ENCODE measurements at places on chromosomes 4 and X. TPM values are rescaled to one million over a fixed set of nuclear protein-coding genes. Genes with fewer than 3 reads are reported as not detected.

- H3K4me3 ChIP-seq: no peak overlapping the region
- H3K36me3 ChIP-seq: no peaks in the 10 kb centered on the region
- DNase-seq: no peak
- no peak overlapping the region for H3K27ac ChIP-seq
Measured at GRCh38 chr4:52081216-52081615, 30.1 kb downstream of the SPATA18 start.

- H3K27me3 ChIP-seq: peaks cover 22% of the 10 kb centered on the region
- peaks cover 18% of the 10 kb centered on the region for H3K4me1 ChIP-seq
- no peak overlapping the region for H3K27ac ChIP-seq
- H3K4me3 ChIP-seq: no peak overlapping the region
Measured at GRCh38 chr4:73870260-73870659, 1.1 kb downstream of the CXCL1 start.

- no peaks in the 10 kb centered on the region for H3K27me3 ChIP-seq
- no peak for DNase-seq
- no peaks in the 10 kb centered on the region for H3K36me3 ChIP-seq
- H3K4me3 ChIP-seq: no peak overlapping the region
Measured at GRCh38 chr4:21775703-21776102, 172.9 kb downstream of the KCNIP4 start.

- no peaks in the 10 kb centered on the region for H3K4me1 ChIP-seq
- no peak overlapping the region for H3K4me3 ChIP-seq
- no peaks in the 10 kb centered on the region for H3K36me3 ChIP-seq
- DNase-seq: no peak
- no peaks in the 10 kb centered on the region for H3K27me3 ChIP-seq
Measured at GRCh38 chr4:138184886-138185285, 57.3 kb downstream of the SLC7A11 start.

ASB12 gene
- total RNA-seq: not detected

GRCh38 chrX:1425381-1425780, 27.3 kb downstream of the ASMTL start:
- H3K36me3 ChIP-seq: peaks cover 18% of the 10 kb centered on the region
- H3K27me3 ChIP-seq: no peaks in the 10 kb centered on the region
- H3K4me1 ChIP-seq: no peaks in the 10 kb centered on the region
- no peak for DNase-seq
- H3K4me3 ChIP-seq: no peak overlapping the region
- no peak overlapping the region for H3K27ac ChIP-seq

NPY2R gene
- total RNA-seq: not detected

DKK2 gene
- total RNA-seq: 5.4 TPM

GRCh38 chr4:81149976-81150375, 65.0 kb downstream of the PRKG2 start:
- no peak overlapping the region for H3K27ac ChIP-seq
- no peaks in the 10 kb centered on the region for H3K4me1 ChIP-seq
- H3K27me3 ChIP-seq: no peaks in the 10 kb centered on the region
- H3K36me3 ChIP-seq: no peaks in the 10 kb centered on the region
- no peak overlapping the region for H3K4me3 ChIP-seq

SH3BP2 gene
- total RNA-seq: 70.5 TPM

PF4V1 gene
- total RNA-seq: not detected

DNA sequence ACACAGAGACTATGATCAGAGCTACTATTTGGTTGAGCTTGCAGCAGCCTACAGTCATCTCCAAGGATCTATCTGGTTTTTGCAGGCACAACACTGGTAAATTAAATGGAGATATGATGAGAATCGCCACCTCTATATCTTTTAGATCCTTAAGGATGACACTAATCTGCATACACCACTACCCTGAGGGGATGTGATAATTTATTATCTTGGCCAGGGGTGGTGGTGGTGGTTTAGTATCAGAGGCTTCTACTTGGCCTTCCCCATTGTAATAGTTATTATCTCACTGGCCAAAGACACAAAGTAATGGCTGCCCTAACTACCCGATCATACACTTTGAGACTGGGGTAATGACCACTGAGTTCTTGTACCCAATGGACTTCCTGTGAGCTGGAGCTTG, 21.2 kb downstream of the CCDC160 start:
- H3K4me1 ChIP-seq: no peaks in the 10 kb centered on the region
- H3K27ac ChIP-seq: no peak overlapping the region
- H3K36me3 ChIP-seq: no peaks in the 10 kb centered on the region
- H3K4me3 ChIP-seq: no peak overlapping the region
- H3K27me3 ChIP-seq: no peaks in the 10 kb centered on the region
- DNase-seq: no peak

DNA sequence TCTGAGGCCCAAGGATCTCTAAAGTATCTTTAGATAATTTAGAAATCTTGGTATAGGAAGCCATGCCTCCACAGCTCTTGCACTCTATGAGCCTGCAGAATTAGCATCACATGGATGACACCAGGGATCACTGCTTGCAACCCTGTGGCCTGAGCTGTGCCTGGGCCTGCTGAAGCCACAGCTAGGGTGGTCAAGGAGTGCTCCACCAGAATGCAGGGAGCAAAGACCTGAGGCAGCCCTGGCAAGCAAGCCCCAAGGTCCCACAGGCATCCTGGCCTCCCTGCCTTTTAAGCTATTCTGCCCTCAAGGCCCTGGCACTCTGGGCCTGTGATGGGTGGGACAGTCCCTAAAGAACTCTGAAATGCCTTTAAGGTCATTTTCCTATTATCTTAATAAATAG, 105.2 kb upstream of the NALF2 start:
- no peak for DNase-seq
- no peak overlapping the region for H3K4me3 ChIP-seq
- H3K27ac ChIP-seq: no peak overlapping the region
- no peaks in the 10 kb centered on the region for H3K27me3 ChIP-seq

GRCh38 chr4:93814141-93814540, 14.4 kb upstream of the ATOH1 start:
- H3K27me3 ChIP-seq: no peaks in the 10 kb centered on the region
- H3K4me1 ChIP-seq: no peaks in the 10 kb centered on the region
- no peaks in the 10 kb centered on the region for H3K36me3 ChIP-seq

DNA sequence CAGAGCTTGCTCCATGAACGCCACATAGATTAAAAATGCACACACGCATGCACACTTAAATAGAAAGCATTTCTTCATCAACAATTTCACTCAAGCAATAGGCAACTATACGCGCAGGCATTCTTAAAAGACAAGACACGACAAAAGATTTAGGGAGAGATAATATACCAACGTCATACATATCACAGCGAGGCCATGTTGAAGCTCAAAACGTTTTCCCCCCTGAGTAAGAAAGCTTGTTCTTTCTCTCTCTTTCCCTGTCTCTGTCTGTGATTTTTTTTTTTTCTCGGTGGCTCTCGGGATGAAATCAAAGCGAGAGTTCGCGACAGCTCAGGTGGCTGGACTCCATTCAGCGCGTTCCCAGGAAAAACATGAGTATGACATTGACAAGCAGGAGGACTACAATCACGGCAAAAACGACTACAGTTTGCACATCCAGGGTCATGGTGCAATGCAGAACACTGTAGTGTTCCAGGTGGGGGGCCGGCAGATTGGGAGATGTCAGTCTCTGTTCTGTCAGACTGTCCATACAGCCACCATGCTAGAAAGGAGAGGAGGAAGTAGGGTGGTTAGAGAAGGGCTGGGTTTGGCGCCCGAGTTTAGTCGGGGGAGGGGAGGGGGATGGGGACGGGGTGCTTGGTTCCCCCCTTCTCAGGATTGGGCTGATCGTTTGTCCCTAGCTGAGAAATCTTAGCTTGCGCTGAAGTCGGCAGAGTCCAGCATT, 30.7 kb downstream of the ARHGEF9 start:
- peak overlapping the region; percentile 68 for H3K4me3 ChIP-seq
- peak overlapping the region; percentile 90 for H3K27ac ChIP-seq
- H3K27me3 ChIP-seq: peaks cover 4% of the 10 kb centered on the region

GRCh38 chr4:83177182-83177581, 62.7 kb upstream of the PLAC8 start:
- no peak overlapping the region for H3K27ac ChIP-seq
- no peaks in the 10 kb centered on the region for H3K36me3 ChIP-seq
- no peaks in the 10 kb centered on the region for H3K4me1 ChIP-seq
- H3K4me3 ChIP-seq: no peak overlapping the region
- H3K27me3 ChIP-seq: no peaks in the 10 kb centered on the region

DNA sequence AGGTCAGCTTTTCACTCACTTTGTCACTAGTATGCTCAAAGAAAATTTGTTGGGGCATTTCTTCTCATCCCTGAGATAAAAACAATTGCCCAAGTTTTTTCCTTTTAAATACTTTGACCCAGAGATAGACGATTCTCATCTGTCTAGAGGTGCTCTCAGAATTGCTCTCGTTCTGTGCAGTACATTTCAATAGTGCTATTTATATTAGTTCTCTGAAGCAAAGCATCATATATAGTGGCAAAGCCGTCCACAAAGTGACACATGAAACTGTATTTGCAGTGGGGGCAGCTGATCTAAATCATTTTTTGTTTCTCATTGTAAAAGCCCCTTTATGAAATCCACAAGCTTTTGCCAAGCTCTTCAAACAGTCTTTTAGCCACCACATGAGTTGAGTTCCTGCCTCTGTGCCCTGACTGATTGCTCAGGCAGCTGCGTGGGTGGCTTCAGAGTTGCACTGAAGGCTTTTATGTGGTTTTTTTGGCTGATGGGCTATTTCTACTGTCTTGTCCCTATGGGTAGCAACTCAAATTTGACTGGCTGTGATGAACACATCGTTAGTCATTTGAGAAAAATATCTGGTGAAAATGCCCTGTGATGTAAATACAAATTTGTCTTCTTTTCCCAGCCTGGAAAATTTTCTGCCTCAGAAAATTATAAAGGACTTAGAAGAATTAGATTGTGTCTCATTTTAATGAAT, 119.1 kb upstream of the OTUD4 start:
- DNase-seq: no peak
- H3K27ac ChIP-seq: no peak overlapping the region
- no peaks in the 10 kb centered on the region for H3K36me3 ChIP-seq
- peaks cover 7% of the 10 kb centered on the region for H3K4me1 ChIP-seq

GUCY1A1 gene
- total RNA-seq: 20.3 TPM

DNA sequence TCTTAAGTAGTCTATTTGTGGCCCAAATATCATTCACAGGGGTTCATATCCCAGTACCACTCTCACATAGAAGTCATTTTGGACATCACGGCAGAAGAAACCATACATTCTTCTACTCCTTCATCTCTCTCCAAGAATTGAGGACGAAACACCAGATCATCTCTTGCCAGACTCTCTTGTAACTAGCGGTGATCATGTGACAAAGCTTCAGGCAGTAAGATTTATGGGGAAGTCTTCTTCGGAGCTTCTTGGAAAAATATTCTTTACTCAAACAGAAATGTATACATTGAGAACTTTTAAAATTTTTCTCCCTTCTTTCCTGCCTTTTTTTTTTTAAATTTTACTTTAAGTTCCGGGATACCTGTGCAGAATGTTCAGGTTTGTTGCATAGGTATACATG, 4.7 kb upstream of the TBC1D19 start:
- peaks cover 1% of the 10 kb centered on the region for H3K4me1 ChIP-seq
- DNase-seq: no peak
- no peaks in the 10 kb centered on the region for H3K36me3 ChIP-seq
- H3K4me3 ChIP-seq: no peak overlapping the region
- H3K27me3 ChIP-seq: no peaks in the 10 kb centered on the region
- no peak overlapping the region for H3K27ac ChIP-seq

GRCh38 chr4:120916937-120917336, 5.6 kb downstream of the PRDM5 start:
- no peaks in the 10 kb centered on the region for H3K36me3 ChIP-seq
- peaks cover 35% of the 10 kb centered on the region for H3K4me1 ChIP-seq
- H3K27ac ChIP-seq: no peak overlapping the region
- DNase-seq: no peak

All from tibial nerve (tissue), 4 donors.